ENCODE measurements at places on chromosomes 1 and 21.

- peaks cover 17% of the 10 kb centered on the region for H3K27me3 ChIP-seq
- H3K36me3 ChIP-seq = no peaks in the 10 kb centered on the region
- no peak overlapping the region for H3K27ac ChIP-seq
- H3K4me3 ChIP-seq = no peak overlapping the region
Observed at GRCh38 chr1:86466109-86466844, 2.5 kb upstream of the CLCA1 start.

DNA sequence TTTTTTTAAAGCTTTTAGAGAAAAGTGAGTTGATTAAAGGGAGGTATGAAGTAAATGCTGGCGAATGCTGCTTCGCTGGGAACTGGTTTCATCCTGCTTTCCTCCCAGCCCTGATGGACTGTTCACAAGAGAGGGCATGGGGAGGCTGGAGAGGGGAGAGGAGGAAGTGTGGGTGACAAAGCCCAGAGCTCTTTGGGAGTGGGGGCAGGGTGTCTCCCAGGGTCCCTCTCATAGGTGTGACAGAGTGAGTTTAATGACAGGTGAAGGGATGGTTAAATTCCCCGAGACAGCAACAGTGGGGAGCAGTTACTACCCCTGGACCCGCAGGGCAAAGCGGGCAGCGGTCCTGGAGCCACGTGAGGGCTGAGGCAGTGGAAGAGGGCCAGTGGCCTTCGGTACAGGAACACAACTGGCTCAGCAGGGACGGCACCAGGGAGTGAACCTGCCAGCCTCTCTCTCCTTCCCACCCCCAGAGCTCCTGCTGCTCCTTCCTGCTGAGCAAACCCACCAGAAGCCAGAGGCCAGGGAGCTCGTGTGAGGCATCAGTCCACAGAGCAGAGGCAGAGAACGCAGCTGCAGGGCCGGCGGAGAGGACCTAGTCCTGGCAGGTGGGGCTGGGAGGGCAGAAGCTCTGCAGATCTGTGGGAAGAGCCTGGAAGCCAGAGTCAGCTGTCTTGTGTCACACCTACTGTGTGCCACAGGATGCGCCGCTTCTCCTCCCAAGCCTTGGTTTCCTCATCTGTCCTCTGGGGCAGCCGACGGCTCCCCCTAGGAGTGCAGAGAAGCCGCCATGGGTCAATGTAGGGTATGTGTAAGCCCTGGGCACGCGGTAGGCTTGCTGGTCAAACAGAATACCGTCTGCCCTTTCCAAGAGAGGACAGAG lies 20.9 kb upstream of the LRP8 start:
- no peak overlapping the region for H3K4me3 ChIP-seq
- no peaks in the 10 kb centered on the region for H3K36me3 ChIP-seq
- no peak for DNase-seq
- H3K27me3 ChIP-seq = no peaks in the 10 kb centered on the region
- no peak overlapping the region for H3K27ac ChIP-seq

- H3K27ac ChIP-seq = no peak overlapping the region
- H3K27me3 ChIP-seq = peaks cover 15% of the 10 kb centered on the region
- no peaks in the 10 kb centered on the region for H3K36me3 ChIP-seq
- no peaks in the 10 kb centered on the region for H3K4me1 ChIP-seq
- no peak overlapping the region for H3K4me3 ChIP-seq
Observed at GRCh38 chr21:36576441-36576840, 96.5 kb upstream of the CLDN14 start.

DNA sequence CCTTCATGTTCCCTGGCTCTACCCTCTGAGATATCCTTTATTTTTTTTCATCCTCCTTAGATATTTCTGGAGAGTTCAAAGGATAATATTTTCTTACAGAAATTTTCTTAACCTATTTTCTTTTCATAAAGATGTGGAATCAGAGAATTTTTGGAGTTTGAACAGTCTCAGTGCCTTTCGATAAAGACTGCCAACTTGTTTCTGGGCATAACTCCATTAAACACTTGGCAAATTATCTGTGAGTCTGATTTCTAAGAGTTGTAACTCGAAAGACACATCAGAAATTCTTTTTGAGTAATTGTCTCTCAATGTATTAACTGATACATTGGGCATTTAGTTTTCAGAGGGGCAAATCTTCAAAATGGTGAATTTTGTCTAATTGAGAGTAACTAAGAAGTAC lies 1255.6 kb downstream of the NCAM2 start:
- no peaks in the 10 kb centered on the region for H3K4me1 ChIP-seq
- no peak overlapping the region for H3K4me3 ChIP-seq
- no peaks in the 10 kb centered on the region for H3K27me3 ChIP-seq
- H3K36me3 ChIP-seq = peaks cover 6% of the 10 kb centered on the region
